ENCODE measurements at places on chromosomes 13 and 19.

- no peak for DNase-seq
Observed at GRCh38 chr13:23709536-23709935, 139.3 kb downstream of the TNFRSF19 start.

DNA sequence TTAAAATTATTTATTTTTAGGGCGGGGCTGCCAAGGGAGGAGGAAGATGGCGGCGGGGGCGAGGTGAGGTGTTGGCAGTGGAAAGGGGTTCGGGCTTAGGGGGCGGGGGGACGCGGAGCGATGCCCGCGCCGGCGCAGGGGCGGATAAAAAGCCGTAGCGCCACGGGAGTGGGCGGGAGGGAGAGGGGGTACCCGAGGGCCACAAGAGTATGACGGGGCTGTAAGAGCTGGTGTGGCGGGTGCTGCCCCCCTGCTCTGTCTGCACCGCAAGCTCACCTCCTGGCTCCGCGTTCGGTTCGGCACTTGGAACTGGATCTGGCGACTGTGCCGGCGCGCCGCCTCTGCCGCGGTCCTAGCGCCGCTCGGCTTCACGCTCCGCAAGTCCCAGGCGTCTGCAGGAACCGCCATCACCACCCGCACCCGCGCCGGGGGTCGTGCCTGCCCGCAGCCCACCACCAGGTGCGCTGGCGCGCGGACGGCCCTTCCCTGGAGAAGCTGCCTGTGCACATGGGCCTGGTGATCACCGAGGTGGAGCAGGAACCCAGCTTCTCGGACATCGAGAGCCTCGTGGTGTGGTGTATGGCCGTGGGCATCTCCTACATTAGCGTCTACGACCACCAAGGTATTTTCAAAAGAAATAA, 265.2 kb upstream of the SGCG start:
- no peak for DNase-seq

GRCh38 chr13:85557691-85558467, 241.3 kb downstream of the SLITRK6 start:
- no peak for DNase-seq

GRCh38 chr19:56866538-56866937, 26.0 kb upstream of the PEG3 start:
- no peak for DNase-seq

DNA sequence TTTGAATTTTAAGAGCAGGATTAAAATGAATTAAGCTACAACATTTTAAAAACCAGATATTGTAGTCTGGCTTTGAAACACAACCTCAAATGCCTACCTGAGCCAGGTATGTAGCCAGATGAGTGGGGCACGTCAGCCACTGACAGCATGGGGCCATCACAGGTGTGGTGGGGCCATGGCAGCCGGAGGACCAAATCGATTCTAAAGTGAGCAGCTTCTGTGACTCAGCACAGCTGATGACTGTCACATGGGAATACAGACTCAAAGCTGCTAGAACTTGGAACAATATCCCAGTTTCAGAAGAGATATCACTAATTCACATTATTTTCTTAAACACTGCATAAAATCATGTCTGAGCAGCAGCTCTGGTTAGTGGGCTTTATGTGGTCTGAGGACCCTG, 52.8 kb downstream of the SERP2 start:
- no peak for DNase-seq

GRCh38 chr19:31152906-31153305, 196.3 kb downstream of the TSHZ3 start:
- DNase-seq = no peak

- DNase-seq = no peak
Observed at GRCh38 chr19:44737238-44738071, 11.1 kb upstream of the BCL3 start.

DNA sequence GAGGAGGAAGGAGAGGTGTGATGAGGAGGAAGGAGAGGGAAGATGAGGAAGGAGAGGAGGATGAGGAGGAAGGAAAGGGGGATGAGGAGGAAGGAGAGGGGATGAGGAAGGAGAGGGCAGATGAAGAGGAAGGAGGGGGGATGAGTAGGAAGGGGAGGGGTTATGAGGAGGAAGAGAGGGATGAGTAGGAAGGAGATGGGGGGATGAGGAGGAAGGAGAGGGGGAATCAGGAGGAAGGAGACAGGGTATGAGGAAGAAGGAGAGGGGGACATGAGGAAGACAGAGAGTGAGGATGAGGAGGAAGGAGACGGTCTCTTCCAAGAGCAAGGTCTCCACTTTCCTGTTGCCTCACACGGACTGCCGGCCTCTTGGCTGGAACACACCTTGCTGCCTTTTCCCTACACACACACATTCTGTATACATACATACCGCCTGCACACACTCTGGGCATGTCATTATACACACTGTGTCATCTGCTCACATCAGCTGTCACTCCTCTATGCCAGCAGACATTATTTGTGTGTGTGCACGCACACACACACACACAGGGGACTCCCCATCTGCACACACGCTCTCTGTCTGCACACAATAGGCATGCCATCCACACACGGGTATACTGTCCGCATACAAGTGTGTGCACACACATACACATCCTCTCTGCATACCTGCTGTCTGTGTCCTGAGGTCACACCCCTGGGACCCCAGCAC, 11.1 kb upstream of the VSTM2B start:
- no peak for DNase-seq

DNA sequence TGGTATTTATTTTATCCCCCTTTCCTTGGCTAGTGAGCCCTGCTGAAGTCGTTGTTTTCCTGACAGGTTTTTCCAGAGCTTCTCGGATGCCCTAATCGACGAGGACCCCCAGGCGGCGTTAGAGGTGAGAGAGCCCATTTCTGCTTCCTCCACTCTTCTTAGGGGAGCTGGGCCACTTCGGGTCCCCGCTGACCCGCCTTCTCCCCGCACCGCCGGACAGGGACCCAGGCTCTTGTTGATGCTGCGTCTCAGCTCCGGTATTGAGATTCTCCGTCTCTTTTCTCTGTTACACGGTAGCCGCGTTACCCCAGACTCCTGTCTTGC, 306 bp downstream of the SUGT1 start:
- DNase-seq = no peak

- no peak for DNase-seq
Observed at GRCh38 chr13:33367171-33367895, 81.8 kb upstream of the STARD13 start.

- no peak for DNase-seq
Observed at GRCh38 chr13:44024846-44025195, 145.1 kb downstream of the LACC1 start.

GRCh38 chr13:112574834-112575613, 12.9 kb downstream of the TUBGCP3 start:
- DNase-seq = no peak

DNA sequence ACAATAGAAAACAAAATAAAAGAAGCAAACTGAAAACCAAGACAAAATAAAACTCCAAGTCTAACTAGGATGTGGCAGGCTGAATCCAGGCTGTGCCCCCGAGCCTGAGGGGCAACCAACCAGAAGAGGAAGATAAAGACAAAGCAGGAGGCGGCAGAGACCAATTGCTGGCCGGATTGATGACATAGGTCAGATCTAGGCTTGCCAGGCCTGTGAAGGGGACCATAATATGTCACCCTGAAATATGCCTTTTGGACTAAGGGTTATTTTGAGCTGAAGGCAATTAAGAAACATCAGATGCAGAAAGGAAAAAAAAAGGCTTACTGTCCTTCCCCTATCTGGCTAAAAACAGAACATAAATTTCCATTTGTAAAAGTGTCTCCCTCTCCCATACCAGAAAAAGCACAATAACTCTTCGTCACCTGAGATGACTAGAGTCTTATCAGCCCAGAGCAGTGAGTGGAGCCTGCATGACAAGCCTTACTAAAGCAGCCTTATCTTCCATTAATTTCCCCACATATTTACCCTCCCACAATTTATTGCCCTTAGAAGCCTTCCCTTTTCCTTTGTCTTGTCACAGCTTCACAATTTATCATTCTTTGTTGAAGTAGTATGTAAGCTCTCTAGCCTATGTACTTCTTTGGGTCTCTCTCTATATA, 22.8 kb downstream of the ATP8A2 start:
- no peak for DNase-seq

- no peak for DNase-seq
Observed at GRCh38 chr19:33513424-33513823, 8.2 kb downstream of the PEPD start.

GRCh38 chr19:38862321-38863059, 12.7 kb upstream of the HNRNPL start:
- no peak for DNase-seq

DNA sequence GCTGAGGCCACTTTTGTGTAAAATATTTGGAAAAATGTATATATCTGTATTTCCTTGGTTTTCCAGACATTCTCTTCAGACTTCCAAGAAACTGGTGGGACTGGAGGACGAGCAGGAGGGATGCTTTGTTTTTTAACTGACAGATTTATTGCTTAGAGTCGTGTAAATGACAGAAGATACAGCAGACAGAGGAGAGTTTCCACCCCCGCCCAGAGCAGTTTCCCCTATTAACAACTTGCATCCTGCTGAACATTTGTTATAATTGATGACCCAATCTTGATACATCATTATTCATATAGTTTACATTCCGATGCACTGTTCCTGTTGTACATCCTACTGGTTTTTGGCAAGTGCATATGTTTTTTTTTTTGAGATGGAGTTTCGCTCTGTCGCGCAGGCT, 7.1 kb upstream of the DOCK6 start:
- no peak for DNase-seq

DNA sequence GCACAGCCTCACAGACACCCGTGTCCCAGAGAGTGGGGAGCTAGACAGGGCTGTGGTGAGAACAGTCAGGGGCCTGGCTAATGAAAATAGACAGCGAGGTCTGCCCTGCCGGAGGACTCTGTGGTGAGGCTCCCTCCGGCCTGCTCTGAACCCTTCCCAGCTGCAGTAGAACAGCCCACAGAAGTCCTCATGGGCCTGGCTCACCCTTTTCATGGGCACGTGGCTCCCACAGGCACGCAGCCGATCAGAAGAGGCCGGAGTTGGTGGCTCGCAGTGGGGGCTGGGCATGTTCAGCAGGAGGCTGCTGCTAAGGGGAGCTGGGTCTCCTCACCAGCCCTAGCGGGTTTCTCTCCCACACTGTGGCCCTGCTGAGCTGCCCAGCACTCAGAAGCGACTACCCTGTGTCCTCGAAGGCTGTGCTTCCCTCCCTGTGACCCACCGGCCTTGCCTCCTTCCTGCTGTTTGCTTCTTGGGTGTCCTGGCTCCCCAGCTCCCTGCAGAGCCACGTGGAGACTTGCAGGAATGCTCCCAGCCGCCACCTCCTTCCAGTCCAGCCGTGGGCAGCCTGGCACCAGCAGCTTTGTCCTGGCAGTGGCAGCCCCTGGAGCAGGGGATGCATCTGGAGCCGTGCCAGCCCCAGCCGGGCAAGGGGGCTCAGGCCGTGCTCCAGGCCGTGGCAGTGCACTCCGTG, 138.7 kb downstream of the KDM4B start:
- no peak for DNase-seq

GRCh38 chr13:92849381-92849780, 377.2 kb upstream of the GPC6 start:
- no peak for DNase-seq

GRCh38 chr13:98890925-98891324, 86.9 kb downstream of the DOCK9 start:
- DNase-seq = no peak

- DNase-seq = no peak
Observed at GRCh38 chr19:49651029-49651819, 9.2 kb downstream of the SCAF1 start.

DNA sequence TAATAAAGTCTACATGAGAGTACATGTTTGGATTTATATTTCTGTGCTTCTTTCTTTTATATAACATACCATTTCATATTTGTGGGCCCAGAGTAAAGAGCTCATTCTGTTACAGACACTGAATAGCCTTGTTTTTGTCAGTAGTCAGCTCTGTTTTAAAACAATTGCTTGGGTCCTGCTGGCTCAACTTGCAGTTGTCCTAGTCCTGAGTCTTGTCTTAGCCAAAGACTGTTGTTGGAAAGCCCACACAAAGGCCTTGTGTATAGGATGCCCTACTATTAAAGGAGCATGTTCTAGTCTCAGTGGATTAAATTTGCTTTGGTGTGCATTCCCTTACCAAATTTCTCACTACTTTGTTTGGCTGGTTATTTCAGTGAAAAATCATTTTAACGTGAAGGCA, 3.8 kb upstream of the KCNRG start:
- no peak for DNase-seq

DNA sequence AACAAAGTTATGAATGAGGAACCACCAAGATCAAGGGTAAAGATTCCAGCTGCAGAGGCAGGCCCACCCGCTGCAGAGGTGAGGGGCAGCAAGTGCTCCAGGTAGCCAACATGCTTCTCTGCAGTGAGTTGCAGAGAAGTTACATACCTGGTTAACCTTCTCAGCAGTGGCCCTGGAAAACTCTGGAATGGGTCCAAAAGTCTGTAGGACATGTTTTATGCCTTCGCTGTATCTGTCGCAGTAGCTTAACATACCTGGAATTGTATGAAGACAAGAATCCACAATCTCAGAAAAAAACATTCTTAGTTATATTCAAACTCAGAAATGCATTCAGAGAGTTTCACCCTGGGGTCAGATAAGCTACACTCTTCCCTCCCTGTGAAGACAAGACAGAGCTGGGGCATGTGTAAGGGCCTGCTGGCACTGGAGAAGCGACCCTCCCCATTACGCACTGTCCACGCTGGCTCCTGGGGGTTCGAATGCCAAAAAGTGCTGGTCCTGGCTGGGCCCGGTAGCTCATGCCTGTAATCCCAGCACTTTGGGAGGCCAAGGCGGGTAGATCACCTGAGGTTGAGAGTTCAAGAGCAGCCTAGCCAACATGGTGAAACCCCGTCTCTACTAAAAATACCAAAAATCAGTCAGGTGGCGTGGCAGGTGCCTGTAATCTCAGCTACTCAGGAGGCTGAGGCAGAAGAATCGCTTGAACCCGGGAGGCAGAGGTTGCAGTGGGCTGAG, 121.0 kb downstream of the CRYL1 start:
- no peak for DNase-seq

DNA sequence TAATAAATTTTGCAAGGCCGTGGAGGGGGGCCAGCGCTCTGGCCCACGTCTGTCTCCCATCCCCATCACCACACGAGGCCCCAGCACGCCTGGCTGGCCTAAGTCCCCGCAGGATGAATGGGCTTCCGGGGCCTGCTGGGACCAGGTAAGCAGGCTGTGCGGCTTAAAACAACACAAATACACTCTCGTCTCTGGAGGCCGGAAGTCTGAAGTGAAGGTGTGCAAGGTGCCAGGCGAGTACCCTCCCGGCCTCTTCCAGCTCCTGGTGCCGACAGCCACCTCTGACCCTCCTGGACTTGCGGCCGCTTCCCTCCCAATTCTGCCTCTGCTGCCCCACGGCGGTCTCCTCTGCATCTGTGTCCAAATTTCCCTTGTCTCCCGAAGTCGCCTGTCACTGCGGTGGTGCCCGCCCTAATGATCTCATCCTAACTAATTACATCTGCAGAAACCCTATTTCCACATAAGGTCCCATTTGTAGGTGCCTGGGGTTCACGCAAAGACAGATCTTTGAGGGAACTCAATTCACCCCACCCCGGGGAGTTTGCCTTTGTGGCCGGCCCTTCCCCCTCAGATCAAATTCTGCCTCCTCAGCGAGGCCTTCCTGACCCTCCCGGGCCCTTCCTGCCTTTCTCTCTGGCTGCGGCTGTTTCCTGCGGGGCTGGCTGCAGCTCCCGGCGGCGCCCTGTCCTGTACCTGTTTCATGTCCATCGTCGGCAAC, 8.1 kb upstream of the PTBP1 start:
- no peak for DNase-seq

Measured in GM18507 (cell line).